ENCODE measurements at places on chromosomes 13 and 19.

DNA sequence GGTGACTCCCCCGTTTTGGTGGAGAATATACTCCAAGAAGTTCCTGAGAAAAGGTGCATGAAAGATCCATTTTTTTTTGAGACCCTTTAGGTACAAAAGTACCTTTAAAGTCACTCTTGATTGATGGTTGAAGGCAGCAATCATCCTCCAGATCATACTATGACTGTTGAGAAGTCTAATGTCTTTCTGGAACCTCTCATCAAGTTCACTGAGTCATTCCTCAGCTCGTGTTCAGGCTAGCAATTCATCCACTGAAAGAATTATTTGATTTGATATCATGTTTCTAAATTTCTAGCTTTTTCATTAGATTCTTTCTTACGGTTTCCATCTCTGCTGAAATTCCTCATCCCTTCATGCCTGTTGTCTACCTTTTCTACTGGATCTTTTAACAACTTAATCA, 65.1 kb upstream of the GJB6 start:
- no peak for DNase-seq

DNA sequence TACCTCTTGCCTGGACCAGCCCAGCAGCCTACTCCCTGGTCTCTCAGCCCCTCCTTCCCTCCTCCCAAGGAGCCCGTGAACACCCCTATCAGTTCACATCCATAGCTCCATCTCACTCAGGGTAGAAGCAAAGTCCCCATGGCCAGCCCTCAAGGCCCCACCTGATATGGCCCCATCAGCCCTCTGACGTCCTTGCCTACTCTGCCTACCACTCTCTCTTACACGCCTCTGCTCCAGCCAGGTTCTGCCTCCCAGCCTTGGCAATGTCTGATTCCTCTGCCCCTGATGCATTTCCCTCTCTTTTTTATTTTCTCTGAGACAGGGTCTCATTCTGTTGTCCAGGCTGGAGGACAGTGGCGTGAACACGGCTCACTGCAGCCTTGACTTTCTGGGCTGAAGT, 7.9 kb upstream of the SERTAD3 start:
- no peak for DNase-seq

GRCh38 chr19:30696514-30696913, 324.3 kb downstream of the ZNF536 start:
- DNase-seq, result no peak

DNA sequence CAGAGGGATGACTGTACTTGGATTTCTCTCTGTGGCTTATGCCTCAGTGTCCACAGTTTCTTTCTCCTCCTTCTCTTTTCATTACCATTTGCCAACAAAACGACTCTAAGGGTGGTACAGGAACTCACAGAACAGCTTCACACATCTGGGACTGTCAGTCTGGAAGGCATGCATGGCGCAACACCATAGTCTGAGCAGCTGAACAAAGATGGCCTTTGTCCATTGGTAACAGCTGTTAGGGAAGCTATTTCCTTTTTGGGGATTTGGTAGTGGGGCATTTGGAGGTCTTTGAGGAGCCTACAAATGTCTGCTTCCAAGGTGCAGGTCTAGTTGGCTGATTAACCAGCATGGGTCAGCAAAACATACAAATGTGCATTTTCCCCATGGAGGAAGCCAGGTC, 81.4 kb upstream of the PCDH8 start:
- DNase-seq, result no peak

DNA sequence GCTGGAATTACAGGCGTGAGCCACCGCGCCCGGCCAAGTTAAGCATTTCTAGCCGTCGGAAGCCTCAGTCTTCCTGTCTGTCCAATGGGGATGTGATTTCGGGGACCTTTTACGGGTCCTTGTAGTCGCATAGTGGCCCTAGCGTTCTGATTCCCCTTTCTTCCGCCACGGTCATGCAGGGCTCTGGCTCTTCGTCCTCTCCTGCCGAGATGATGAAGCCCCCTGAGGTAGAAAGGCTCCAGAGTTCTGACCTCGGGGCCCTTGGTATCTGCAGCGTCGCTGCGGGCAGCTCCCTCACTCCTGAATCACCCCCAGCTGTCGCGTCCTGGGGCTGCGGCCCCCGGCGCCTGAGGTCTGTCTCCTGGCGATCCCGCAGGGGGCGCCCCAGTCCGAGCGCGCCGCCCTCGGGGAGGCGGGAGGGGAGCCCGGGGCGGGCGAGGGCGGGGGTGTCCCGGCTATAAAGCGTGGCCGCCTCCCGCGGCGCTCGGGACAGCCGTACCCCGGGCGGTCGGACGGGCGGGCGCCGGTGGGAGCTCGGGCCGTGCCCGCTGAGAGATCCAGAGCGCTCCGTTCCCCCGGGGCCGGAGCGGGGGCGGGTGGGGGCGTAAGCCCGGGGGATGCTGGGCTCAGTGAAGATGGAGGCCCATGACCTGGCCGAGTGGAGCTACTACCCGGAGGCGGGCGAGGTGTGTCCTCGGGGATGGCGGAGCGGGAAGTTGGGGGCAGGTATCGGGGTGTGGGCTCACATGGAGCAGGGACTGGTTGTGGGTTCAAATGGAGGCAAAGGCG, at the start of gene FOXA3:
FOXA3 (plus strand) TSS at position 487 of the 789 bp plus-strand sequence; CDS start at position 618, 131 bp downstream.
- no peak for DNase-seq

DNA sequence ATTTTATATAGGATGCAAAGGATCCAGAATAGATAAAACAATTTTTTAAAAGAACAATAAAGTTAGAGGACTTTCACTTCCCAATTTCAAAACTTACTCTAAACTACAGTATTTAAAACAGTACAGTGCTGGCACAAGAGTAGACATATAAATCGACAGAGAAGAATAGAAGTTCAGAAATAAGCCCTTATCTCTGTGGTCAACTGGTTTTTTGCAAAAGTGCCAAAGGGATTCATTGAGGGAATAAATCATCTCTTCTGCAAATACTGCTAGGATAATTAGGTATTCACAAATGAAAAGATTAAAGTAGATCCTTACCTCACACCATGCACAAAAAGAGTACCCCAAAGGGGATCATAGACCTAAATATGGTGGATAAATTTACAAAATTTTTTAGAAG, 431.0 kb upstream of the HTR2A start:
- DNase-seq, result no peak

DNA sequence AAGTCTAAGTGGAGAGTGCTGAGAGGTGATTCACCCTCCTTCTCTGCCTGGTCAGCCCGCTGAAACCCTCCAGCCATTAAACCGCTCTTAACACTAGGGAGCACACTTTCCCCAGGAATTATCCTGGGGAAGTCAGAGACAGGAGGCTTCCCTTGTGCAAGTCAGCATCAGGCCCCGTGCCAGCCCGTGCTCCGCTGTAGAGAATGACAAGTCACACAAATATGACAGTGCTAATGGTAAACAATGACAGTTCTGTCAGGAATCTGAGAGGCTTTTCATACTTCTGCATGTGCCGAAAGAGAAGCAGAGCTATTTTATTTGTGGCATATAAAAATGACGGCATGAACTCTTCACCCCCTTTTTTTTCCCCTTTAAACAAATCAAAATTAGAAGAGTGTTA, 816.9 kb upstream of the SLC10A2 start:
- DNase-seq, result peak; percentile 12

- DNase-seq, result no peak
These were observed 10.3 kb upstream of the PAN3 start for GRCh38 chr13:28128030-28128429.

DNA sequence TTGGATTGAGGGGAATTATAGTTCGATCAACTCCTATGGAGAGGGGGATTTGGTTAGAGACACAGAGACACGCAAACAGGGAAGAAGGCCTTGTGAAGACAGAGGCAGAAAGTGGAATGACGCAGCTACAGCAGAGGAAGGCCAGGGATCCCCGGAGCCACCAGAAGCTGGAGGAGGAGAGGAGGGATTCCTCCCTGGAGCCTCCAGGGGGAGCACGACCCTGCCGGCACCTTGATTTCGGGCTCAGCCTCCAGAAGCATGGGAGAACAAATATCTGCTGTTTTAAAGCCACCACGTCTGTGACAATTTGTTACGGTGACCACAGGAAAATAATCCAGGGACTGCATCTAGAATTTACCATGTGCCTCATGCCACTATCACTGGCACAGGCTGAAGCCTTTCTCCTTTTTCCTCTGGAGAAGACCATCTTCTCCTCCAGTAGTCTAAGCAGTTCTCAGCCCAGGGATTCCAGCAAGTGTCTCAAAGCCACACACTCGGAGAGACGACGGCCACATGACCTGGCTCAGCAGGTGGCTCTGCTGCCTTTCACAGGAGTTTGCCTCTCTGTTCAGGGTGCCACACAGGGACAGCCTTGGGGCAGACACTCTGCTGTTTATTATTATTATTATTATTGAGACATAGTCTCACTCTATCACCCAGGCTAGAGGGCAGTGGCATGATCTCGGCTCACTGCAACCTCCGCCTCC, 39.9 kb upstream of the CCNE1 start:
- DNase-seq, result no peak

DNA sequence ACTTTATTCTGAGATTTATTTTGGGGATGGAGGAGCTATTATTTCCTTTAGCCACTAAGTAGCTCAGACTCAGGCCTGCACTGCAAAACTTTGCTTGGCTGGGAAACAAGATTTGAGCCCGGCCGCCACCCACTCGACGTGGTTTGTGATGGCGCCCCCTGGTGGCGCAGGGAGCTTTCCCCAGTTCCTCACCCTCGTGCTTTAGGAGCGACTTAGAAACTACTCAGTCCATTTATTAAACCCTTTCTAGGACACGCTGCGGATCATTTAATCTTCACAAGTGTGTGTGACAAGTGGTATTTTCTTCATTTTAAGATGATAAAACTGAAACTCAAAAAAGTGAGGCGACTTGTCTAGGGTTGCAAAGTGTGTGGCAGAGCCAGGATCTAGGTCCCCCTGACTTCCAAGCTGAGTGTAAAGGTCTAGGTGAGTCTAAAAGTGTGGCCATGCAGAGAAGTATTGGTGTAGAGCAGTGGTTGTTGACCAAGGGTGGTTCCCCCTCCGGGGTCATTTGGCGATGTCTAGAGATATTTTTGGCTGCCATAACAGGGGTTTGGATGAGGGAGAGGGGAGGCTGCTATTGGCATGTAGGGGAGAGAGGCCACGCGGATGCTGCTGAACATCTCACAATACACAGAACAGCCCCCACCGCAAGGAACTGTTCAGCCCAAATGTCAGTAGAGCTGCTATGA, 2.2 kb downstream of the CXCL17 start:
- DNase-seq, result no peak

GRCh38 chr13:48977286-48977625, 1.5 kb downstream of the FNDC3A start:
- DNase-seq, result no peak

- no peak for DNase-seq
These were observed 127.6 kb upstream of the IRS2 start for GRCh38 chr13:109913936-109914510.

- no peak for DNase-seq
These were observed 6.6 kb downstream of the TMEM272 start for GRCh38 chr13:51838240-51838846.

- DNase-seq, result no peak
These were observed 13.7 kb downstream of the ACTN4 start for GRCh38 chr19:38661136-38661535.

DNA sequence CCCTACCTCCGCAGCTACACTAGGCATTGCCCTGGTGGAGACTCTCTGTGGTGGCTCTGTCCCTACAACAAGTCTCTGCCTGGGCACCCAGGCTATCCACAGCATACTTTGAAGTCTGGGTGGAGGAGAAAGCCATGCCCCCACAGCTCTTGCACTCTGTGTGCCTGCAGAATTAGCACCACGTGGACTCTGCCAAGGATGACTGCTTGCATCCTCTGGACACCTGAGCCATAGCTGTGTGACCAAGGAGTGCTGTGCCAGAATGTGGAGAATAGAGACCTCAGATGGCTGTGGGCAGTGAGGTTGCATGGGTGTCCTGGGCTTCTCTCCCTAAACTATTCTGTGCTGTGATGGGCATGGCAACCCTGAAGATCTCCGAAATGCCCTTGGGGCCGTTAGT, 21.2 kb upstream of the MCF2L start:
- DNase-seq, result no peak

- no peak for DNase-seq
These were observed 105.5 kb downstream of the KDM4B start for GRCh38 chr19:5074407-5074806.

DNA sequence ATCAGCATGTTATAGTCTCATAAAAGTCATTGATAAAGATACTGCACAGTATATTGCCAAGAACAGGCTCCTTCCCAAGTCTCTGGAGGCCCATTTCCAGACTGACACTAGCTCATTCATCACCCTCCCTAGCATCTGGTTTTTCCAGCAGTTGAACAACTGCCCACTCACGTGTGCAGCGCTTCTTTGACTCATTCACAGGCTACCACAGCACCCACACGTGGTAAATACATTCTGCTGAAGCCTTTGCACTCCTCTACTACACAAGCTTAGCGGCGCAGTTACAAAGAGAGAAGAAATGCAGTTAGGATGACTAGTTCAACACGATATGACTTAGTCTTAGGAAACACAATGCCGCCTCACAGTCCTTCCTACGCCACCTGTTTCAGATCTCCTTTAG, 87.7 kb downstream of the DOCK9 start:
- DNase-seq, result no peak

GRCh38 chr13:94248454-94249228, 230.8 kb downstream of the DCT start:
- DNase-seq, result no peak

- no peak for DNase-seq
These were observed 25.0 kb upstream of the TNFSF11 start for GRCh38 chr13:42548731-42549551.

DNA sequence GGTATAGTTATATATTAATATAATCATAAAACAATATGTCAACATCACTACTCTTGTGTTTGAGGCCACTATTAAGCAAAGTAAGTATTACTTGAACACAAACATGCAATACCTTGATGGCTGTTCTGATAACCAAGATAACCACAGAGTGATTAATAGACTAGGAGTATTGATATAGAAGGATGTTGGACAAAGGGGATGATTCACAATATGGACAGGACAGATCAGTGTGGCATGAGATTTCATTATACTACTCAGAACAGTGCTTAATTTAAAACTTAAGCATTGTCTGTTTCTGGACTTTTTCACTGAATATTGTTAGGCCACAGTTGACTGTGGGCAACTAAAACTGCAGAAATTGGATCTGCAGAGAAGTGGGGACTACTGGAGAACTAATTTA, 384.2 kb downstream of the SLITRK1 start:
- DNase-seq, result no peak

DNA sequence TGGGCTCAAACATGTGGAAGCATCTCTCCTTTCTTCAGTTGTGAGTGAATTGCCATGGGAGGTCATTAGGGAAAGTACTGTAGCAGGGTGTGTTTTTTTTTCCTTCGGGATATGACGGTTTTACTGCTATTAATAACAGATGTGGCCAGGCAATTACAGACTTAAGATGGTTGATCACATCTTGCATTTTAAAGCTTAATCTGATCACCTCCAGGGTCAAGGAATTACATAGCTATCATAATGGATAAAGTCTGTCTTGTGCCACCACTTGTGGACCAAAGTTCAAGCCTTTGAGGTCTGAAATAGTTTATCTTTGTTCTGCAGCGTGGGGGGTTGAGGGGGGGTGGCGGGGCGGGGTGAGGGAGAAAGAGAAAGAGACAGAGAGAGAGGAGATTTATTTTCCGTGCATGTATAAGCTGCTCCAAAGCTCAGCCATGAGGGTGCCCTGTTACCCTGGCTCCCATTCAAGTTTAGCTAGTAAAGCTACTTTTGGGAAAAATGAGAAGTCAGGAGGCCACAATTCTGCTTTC, 5.5 kb upstream of the SERP2 start:
- DNase-seq, result no peak

All from NCI-H1436 treated with DMSO at 0.1 percent for 48 hours (cell line).